ENCODE measurements at places on chromosomes 6 and 20.

GRCh38 chr6:153208706-153209105 is 77.6 kb upstream of the RGS17 start:
- DNase-seq = no peak

- DNase-seq = no peak
These were observed 236.9 kb downstream of the CD109 start for GRCh38 chr6:73932866-73933265.

DNA sequence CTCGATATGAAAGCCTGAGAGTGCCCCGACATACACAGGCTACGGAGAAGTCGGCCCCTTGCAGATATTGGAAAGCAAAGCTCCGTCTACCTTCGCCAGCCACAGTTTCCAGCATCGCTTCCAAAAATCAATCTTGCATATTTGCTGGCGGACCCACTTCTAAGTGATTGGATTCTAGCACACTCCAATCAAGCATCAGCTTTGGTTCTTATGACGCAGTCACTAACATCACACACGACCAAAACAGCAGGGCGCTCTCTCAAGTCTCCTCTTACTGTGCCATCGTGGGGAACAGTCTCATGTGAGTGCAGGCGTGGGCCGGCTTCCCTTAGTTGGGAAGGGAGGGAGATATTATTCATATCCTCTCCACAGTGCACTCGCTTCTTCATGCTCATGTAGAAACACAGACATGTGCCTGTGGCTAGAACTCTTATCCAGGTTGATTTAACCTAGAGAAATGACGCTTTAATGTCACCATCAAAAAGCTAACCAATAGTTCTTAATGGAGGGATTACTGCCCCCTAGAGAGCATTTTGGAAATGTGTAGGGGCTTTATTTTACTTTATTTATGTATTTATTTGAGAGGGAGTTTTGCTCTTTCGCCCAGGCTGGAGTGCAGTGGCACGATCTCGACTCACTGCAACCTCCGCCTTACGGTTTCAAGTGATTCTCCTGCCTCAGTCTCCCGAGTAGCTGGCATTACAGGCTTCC is 229.8 kb downstream of the SOD2 start:
- DNase-seq = no peak

- DNase-seq = no peak
These were observed 78.4 kb upstream of the TMEM170B start for GRCh38 chr6:11459079-11459610.

DNA sequence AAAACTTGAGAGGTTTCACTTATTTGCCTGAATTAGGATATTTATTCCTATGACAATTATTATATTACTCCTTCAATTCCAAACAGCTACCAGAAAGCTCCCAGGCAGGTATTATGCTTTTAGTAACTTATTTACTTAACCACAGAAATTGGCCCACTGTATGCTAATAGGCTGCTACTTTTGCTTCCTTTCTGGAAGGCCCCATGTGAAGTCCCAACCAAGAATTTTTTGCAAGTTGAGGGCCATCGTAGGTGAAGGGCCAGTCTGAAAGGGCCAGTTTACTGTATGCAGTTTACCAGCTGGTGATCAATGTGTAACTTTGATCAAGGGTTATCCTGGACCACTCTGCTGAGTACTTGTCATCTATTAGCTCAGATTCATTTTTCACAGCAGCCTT is 45.0 kb downstream of the EDN1 start:
- DNase-seq = no peak

DNA sequence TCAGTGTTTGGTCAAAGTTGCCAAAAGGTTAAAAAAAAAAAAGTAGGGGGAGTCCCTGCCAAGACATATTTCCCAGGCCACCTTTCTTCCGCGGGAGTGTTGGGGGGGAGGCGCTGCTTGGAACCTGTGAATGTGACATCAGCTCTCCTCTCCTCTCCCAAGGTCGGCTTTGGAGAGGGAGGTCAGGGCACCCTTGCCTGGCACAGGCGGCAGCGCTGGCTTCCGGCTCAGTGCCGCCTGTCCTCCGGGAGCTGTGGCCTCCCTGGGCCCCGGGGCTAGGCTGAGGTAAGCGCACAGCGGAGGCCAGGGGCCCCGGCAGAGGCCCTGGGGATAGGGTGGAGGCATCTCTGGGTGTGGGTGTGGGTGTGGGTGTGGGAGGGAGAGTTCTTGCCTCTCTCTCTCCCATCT is 1.9 kb upstream of the EDN1 start:
- DNase-seq = no peak

GRCh38 chr20:1538655-1539054 is 18.9 kb downstream of the SIRPD start:
- DNase-seq = no peak

GRCh38 chr6:118679327-118679901 is 28.0 kb upstream of the CEP85L start:
- no peak for DNase-seq

DNA sequence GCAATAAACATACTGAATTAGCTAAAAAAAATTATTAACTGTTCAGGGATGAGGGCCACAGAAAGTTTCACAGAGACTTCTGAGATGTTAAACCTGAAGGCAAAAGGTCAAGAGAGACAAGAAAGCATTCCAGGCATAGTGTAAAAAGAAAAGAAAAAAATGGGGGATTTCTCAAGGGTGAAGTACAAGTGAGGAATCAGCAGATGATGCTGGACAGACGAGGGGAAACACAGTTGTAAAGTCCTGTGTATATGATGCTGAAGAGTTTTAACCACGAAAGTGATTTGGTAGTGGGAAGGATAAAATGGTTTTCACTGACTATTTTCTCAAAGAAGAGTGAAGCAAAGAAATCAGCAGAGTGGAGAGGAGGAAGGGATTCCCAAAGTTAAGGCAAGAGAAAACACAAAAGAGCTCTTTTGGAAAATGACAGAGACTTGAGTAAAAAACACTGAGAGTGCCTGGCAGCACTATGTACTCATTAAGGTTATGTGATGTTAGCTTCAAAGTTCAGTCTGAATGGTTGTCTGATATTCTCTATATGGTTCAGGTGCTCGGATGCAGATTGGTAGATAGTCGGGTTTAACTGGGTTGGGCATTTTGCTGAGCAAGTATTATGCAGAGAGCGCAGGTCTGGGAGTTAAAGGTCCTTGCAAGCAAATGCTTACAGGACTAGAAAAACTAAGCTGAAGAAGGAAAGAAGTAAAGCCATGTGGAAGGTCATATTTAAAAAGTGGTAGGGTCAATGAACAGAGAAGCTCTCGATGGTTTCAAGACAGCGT is 16.4 kb downstream of the RAB23 start:
- no peak for DNase-seq

DNA sequence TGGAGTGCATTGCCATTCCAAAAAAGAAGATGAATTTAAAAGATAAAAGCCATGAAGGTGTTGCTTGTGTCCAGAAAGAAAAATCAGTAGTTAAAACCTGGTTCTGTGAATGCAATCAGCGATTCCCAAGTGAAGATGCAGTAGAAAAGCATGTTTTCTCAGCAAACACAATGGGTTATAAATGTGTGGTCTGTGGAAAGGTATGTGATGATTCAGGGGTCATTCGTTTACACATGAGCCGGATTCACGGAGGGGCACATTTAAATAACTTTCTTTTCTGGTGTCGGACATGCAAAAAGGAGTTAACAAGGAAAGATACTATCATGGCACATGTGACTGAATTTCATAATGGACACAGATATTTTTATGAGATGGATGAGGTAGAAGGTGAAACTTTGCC is 24.7 kb upstream of the BAG2 start:
- no peak for DNase-seq

DNA sequence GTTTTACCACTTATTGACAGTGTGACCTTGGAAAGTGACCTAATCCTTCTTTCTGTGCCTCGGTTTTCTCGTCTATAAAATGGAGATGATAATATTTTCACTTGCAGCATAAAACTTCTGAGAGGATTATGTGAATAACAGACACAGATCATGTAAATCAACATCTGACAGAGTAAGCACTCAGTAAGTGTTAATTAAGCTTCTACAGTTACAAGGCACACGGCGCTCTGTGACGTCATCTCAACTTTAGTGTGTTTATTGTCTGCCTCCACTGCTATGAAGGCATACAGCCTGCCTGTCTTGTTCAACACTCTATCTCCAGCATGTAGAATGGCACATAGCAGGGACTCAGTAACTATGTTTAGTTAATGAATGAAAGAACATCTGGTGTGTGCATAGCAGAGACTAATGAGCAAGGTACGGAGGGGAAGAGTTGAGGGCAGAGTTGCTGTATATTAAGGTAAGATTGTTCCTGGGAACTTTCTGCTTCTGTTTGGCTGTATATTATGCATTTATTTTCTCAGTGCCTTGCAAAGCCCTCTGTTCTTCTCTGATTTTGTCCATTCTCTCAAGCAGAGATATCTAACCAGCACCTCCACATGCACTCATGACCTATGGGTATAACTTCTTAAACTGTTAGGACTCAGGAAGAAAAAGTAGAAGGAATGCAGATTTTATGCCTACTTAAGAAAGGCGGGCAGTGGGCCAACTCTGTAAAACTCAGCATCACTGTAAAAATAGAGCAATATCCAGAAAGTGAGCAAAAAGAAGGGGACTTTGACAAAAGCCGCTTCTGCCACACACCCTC is 66.4 kb upstream of the STMND1 start:
- no peak for DNase-seq

- no peak for DNase-seq
These were observed 90.0 kb downstream of the PRND start for GRCh38 chr20:4811661-4812181.
